Activated naive CD8-positive, alpha-beta T cell treated with anti-CD3 and anti-CD28 coated beads, Interleukin-2, amount 10 ng/mL, durations not matched to agents 7 days and 5 days (primary cell): ENCODE measurements at places on chromosomes 2 and 18. TPM values are rescaled to one million over a fixed set of nuclear protein-coding genes. Genes with fewer than 3 reads are reported as not detected.

Gene TRABD2A
- 85.5 TPM for total RNA-seq

DNA sequence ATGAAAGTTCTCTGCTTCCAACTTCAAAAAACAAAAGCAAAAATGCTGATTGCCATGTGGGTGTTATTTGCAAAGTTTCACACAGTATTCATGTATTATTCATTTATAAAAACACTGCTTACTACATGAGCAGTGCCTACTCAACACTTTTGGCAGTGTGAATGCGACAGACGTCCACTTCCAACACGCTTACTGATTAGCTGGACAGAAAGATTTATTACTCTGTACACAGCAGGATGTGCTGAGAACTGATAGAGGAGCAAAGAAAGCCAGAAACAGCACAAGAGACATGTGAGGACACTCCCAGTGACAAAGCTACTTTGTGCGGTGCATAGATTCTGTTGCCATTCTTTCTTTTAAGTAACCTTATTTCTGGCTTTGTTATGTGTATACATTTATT, 258.8 kb downstream of the DLGAP1 start:
- no peak for DNase-seq

- DNase-seq = no peak
Measured at GRCh38 chr2:29517413-29517812, 402.2 kb downstream of the CLIP4 start.

- no peak for DNase-seq
Measured at GRCh38 chr18:78596794-78597345, 382.7 kb upstream of the SALL3 start.

DNA sequence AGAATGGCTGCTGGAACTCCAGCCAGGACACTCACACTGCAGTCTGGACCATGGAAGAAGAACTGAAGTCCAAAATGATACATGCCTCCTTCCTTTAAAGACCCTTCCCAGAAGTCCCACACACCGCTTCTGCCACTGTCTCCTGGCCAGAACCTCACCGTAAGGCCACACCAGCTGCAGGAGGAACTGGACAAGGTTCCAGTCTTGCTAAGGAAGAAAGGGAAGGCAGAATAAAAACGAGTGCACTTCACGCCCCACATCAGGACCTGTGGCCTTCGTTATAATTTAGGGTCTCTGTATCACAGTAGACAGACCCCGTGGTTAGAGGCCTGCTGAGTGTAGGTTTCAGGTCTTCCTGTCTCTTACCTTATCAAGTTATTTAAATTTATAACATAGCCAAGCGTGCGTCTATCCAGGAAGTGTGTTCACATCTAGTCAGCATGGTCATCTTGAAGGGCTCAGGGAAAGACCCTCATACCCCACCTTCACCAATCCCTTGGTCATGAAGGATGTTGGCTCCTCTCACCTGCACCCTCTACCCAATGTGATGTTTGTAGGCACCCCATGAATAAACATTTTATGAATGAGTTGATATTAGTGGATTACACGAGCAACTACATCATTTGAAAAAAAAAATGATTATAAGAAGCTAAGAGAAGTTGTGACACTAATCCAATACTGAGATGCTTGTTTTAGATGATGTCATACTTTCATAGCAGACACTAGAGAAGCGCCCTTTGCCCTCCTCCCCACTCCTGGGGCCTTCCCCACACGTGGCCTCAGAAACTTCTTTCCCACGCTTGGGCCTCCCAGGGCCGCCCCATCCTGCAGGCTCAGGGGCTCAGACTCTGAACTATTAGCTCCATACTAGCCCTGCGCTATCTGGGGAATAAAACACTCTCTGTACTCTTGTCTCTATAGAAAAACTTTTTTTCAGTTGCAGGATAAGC, 157.6 kb downstream of the FAM210A start:
- no peak for DNase-seq

DNA sequence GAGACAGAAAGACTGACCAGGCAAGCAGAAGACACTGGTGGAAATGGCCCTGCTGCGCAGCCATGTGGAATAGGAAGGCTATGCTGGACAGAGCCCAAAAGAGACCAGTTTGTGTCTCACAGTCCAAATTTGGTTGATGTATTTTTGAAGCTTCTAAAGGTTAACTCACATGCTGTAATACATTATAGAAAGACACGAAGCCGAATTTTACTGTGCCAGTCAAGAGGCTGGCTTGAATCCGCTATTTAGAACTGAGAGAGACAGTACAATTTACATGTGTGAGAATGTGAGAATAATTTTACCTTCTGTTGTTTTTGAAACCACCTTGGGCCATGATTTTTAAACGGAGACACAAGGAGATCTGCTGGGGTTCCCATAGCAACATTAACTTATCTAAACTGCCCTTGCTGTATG, 113.6 kb downstream of the METTL8 start:
- DNase-seq = no peak

GRCh38 chr2:182713601-182714000, 2.5 kb upstream of the DNAJC10 start:
- no peak for DNase-seq

Gene CLEC4F
- total RNA-seq = not detected

Gene CAPN14
- 0.28 TPM for total RNA-seq

DNA sequence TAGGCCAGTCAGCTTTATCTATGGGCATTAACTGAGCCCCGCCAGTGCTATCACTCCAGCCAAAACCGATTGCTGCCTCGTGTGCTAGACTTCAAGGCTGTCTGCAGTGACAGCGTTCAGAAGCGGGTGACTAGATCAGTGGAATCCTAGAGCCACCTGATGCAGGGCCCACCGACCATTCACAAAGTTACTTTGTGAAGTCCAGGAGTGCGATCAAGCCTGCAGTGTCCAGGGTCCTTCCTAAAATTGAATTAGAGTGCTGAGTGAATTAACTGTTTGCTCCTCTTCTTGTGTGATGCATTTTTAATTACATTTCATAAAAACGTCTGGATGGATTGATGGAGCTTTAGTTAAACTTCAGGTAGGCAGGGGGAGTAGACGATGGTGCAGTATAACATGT, 13.9 kb downstream of the PCARE start:
- DNase-seq = no peak

GRCh38 chr2:56613920-56614319, 430.1 kb downstream of the CCDC85A start:
- no peak for DNase-seq

GRCh38 chr2:217890445-217890844, 112.3 kb downstream of the TNS1 start:
- no peak for DNase-seq
